ENCODE measurements at places on chromosomes 6 and 20.

DNA sequence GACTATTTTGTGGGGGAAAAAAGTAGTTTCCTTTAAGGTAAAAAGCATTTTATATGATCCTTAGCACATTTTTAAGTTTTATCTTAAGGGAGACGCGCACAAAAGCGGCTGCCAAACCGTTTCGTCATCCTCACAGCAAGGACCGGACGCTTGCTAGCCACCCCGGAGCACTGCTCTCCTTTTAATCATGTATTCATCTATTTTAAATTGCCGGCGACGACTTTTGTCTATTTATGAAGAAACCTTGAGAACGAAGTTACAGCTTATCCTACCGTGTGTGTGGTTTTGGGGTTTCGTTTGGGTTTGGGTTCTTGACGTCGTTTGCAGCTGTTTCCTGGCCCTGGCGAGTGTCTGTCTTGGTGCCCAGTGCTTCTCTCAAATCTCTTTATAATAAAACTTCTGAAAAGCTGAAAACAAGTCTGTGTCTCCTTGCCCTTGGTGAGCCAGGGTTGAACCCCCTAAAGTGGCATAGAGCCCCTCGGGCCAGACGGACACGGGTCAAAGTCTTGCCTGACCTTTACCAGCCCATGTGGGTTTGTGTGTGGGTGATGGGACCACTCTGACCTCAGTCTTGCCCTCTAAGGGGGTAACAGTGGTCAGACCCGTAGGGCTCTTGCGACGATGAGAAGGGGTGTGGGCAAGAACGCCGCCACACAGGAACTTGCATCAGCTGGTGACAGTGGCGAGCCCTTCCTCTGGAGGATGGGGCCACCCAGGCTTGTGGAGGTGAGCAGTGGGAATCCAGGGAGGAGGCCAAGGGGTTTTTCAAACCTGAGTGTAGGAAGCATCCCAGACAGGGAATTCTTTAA lies 117.6 kb downstream of the JPH2 start:
- no peak for DNase-seq

GRCh38 chr6:18397701-18398100 lies 10.6 kb downstream of the RNF144B start:
- DNase-seq: no peak

- no peak for DNase-seq
Measured at GRCh38 chr6:84455511-84456029, 228.1 kb upstream of the CEP162 start.

GRCh38 chr6:75116946-75117345 lies 88.9 kb downstream of the COL12A1 start:
- DNase-seq: no peak

Measured in forelimb muscle (tissue), 1 donor.